Sigmoid colon (tissue), 7 donors: ENCODE measurements at places on chromosomes 6 and 20.

DNA sequence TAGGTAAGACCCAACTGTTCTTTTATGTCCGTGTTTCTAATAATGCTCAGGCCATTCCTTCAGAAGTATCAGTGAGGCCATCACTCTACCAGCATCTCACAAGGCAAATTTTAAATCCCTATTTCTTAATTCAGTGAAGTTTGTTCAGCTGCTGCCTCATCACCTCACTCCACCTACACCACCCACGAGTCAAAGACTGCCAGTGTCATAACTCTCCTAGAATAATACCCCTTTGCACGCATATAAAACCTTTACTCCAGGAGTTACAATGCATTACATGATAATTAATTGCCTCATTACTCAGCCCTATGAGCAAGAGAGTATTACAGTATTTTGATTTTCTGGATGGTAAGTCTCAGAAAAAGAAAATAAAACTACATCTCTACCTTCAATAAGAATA is 793.6 kb downstream of the TFAP2A start:
- DNase-seq = no peak

- no peak for DNase-seq
Measured at GRCh38 chr20:881051-881782, 34.9 kb downstream of the ANGPT4 start.

DNA sequence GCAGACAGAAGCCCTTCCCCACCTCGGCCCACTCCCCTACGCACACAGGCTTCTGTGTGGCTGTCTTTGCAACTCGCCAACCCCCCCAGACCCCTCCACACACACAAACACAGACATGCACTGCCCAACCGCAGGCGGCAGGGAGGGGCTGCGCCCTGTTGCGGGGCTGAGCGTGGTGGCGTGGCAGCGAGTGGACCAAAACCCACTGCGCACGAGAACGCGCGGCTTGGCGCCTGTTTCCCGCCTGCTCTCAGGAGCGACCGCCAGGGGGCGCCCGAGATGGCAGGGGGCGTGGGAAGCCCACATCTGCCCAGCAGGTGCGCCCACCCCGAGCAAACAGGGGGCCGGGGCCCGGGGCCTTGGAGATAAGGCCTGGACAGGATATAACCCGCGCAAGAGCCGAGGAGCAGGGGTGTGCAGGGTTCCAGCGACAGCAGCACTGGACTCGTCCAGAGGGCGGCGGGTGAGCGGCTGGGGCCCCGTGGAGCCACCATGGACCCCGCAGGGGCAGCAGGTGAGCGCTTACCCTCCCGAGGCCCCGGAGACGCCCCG is at the start of gene RBPJL:
Gene RBPJL, plus strand, starts transcription at position 410 of the 552 bp plus-strand sequence. Its CDS starts 83 bp downstream, at position 493.
- no peak for DNase-seq

GRCh38 chr20:33211817-33212424 is 5.2 kb upstream of the BPIFA3 start:
- no peak for DNase-seq

GRCh38 chr20:2451939-2452732 is 18.5 kb downstream of the SNRPB start:
- DNase-seq = peak; percentile 79
